ENCODE measurements at places on chromosomes 7 and 10. TPM values are rescaled to one million over a fixed set of nuclear protein-coding genes. Genes with fewer than 3 reads are reported as not detected.

Gene MOGAT3
- total RNA-seq, result not detected

DNA sequence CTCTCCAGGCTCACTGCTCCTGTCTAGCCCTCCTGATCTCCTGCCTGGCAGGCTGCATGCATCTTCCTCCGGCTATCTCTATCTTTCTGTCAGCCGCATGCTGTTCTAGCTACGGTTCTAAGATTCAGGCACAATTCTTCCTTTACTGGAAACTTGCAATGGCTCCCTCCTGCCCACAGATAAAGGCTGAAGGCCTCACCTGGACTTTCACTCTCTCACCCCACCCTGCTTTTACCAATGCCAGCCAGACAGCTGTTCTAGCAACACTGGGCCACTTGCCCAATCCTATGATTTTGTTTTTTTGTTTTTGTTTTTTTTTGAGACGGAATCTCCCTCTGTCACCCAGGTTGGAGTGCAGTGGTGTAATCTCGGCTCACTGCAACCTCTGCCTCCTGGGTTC lies 38.3 kb downstream of the BEND7 start:
- no peak for DNase-seq

GRCh38 chr7:156435486-156436231 lies 204.9 kb upstream of the RNF32 start:
- no peak for DNase-seq

GRCh38 chr10:74078037-74078436 lies 72.6 kb downstream of the AP3M1 start:
- DNase-seq, result peak; percentile 27

Gene ANKRD1
- not detected for total RNA-seq

- DNase-seq, result no peak
Measured at GRCh38 chr7:45118292-45118691, 6.8 kb upstream of the TBRG4 start.

GRCh38 chr7:55438085-55438756 lies 73.1 kb downstream of the LANCL2 start:
- DNase-seq, result no peak

Gene SEMA3C
- total RNA-seq, result not detected

DNA sequence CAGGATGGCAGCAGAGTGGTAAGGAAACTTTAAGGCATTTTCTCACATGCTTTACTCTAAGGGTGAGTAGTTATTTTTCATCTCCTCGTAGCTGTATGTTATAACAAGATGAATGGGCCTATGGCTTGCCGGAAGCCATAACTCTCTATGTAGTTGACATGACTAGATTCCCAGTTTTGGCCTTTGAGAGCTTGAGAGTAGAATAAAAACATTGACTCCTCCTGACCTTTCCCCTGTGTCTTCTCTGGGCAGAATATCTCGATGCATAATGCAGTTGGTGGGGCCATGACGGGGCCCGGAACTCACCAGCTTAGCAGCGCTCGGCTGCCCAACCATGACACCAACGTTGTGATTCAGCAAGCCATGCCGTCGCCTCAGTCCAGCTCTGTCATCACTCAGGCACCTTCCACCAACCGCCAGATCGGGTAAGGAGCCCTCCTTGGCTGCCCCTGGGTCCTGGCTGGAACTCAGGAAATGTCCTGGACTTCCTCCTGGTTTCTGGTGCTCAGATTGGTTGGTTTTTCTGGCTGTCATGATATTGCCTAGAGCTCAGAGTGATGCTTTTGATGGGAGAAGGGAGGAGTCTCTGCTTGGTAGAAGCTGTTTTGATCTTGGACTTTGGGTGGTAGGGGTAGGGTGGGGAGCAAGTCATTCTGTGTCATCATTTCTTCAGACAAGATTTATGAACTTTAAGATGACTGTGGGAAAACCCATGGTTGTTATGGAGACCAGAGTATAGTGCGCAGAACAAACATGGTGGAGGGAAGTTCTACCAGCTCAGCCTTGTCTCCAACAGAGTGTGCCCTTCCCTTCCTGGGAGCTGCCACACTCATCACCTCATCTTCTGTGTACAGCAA lies 158.0 kb downstream of the CREB5 start:
- no peak for DNase-seq

DNA sequence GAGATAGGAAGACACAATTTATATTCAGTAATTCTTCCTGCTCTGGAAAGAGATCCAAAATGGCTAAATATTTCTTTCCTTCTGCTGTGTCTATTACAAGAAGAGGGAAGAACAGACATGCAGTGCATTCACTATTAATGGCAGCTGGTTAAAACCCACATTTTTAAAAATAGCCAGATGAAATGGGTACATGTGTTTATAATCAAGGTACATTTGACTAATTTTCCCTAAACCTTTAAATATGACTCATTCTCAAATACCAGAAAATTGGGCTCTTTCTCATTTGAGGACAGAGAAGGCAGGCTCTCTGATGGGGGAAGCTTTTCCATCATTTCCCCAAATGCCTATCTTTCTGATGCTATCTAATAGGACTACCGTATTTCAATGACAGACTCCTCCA lies 215.7 kb upstream of the HABP2 start:
- DNase-seq, result no peak

GRCh38 chr7:93218997-93219827 lies 7.1 kb downstream of the HEPACAM2 start:
- no peak for DNase-seq

Gene ZNF365
- not detected for total RNA-seq

GRCh38 chr10:72303424-72304128 lies 29.9 kb downstream of the DDIT4 start:
- no peak for DNase-seq

DNA sequence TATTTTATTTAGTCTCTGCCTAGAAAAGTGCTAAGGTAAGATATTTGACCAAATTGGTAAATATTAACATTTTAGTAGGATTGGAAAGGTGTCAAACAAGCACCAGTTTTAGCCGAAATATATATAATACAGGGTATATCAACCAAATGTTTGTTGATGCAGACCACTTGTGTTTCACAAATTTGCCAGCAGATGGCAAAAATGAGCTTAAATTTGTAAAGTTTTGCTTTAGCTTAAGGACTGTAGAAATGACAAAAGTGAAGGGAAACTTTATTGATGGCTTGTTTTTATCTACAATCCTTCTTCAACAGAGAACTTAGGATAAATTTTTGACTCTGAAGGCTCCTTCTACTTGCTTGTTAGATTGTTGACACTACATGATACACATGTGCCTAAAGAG lies 4.8 kb upstream of the POLR1F start:
- no peak for DNase-seq

GRCh38 chr10:113115556-113115955 lies 165.5 kb downstream of the TCF7L2 start:
- DNase-seq, result no peak

DNA sequence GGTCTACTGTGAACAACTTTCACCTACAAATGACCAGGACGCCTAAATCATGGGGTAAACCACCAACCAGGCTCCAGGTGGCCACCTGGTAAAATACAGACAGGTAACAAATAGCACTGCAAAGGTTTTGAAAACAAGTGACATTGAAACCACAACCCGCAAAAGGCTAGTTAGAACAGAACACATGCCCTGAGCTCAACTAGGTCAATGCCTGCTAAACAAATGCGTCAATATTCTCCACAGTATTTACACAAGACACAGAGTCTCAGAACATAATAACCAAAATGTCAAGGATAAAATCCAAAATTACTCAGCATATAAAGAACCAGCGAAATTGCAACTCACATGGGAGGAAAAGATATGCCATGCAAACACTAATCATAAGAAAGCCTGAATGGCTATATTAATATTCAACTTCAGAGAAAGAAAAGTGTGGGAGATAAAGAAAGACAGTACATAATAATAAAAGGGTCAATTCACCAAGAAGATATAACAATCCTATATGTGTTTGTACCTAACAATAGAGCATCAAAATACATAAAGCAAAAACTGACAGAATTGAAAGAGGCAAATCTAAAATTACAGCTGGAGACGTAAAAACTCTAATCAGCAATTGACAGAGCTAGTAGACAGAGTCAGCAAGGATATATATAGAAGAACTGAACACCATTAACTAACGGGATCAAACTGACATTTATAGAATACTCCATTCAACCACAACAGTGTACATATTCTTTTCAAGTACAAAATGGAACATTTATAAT lies 47.6 kb downstream of the SMURF1 start:
- DNase-seq, result no peak

DNA sequence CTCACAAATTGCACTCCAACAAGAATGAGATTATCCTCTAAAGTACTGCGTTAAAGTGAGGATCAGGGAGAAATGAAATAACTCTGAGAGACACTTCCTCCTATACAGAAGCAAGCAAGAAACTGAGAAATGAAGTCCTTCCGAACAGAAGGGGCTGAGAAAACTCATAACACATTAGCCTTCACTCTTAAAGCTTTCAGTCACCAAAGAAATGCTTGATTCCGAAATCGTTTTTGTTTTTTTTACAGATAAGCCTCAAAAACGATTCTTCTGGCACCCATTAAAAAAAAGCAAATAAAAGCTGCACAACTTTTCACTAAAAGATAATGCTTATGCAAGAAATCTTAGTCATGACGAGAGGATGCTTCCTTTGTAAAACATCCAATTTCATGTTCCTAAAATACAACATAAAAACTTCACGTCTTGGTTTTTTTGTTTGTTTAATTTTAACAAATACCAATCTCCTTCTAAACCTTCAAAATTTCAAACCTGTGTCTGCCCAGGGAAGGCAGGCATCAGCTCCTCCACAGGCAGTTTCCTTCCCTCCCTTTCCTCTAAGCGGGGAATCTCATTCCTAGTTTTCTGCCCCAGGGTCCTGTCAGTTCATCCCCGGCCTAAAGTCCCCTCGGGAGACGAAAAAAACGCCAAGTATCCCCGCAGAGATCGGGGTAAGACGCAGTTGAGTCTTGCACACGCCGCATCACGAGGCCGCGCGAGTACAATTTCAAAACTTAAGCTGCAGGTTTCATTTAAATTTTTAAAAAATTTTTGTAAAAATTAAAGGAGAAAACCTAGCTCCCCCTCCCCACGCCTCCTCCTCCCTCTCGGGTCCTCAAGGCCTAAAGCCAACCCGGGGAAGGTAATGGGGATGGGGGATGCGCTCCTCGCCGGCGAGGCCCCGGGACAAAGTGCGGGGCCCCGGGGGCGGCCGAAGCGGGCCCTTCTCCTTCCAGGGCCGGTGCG lies 1.1 kb downstream of the BAZ1B start:
- no peak for DNase-seq

- no peak for DNase-seq
Measured at GRCh38 chr10:60877061-60877776, 66.8 kb downstream of the RHOBTB1 start.

Gene FGL2
- not detected for total RNA-seq

DNA sequence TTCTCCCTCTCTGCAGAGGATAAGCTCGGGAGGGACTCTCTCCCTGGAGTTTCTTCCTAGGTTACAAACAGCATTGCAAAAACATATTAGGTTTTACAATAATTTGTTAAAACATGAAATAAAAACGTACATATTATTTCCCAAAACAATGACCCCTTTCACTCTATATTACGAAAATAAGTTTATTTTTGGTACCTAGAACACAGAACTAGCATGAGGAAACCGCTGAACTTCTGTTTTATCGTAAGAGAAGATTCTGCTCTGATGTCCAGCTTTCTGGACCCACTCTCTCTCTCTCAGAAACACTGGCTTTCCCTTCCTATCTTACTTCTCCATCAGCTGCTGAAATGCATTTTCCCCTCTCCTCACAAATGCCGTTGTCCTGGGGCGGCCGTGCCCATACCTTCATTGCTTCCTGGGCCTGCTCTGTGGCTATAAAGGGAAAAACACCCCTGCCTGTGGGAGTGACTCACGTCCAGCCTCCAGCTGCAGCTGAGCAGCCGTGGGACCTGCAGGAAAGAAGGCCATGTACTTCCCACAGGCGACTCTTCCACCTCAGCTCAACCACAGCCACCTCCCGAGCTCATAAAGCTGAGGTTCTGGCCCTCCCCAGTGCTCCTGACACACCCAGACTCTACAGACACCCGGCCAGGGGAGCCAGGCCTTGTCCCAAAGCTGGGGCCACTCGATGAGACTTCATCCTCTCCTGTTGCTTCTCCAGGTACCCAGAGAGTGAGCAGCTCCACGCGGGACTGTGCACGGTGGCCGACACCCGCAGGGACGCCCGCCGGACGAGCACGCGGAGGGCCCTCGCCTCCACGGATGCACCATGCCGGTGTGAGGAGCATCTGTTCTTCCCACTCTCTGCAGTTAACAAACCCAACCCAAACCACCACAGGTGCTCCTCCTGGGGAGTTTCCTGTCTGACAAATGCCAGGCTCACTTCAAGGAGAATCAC lies 3.1 kb downstream of the GPER1 start:
- no peak for DNase-seq

DNA sequence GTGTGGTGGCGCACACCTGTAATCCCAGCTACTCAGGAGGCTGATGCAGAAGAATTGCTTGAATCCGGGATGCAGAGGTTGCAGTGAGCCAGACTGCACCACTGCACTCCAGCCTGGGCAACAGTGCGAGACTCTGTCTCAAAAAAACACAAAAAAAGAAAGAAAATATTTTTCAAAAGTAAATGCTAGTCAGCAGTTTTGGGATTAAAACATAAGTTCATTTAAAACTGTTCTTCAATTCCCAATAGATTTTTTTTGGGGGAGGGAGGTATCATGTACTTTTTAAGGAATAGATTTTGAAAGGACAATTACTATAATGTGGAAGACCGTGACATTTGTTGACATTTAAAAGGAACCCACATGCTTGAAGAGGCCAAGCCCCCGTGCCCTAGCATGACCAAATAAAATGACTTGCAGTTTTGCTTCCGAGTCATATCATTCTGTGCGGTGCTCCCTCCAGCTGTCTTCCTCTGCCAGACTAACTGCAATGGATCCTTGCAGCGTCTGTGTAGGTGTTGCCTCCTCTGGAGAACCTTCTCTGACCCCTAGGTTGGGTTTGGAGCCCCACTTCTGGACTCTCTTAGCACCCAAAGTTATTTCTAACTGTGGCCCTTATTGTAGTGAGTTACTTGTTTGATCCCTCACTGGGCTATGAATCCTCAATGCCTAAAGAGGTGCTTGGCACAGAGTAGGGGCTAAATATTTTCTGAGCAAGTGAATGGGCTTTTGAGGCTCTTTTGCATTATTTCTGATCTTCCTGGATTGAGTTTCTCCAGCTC lies 17.4 kb upstream of the HPS1 start:
- DNase-seq, result no peak

- DNase-seq, result no peak
Measured at GRCh38 chr10:130968964-130969363, 342.6 kb downstream of the TCERG1L start.

- no peak for DNase-seq
Measured at GRCh38 chr10:80498078-80498832, 39.4 kb upstream of the SH2D4B start.

Gene NFE2L3
- 13.0 TPM for total RNA-seq

- no peak for DNase-seq
Measured at GRCh38 chr7:84510505-84510904, 315.9 kb upstream of the SEMA3A start.

Gene NOBOX
- total RNA-seq, result not detected

Gene MDFIC
- 41.0 TPM for total RNA-seq

GRCh38 chr7:17558558-17559332 lies 260.3 kb downstream of the AHR start:
- DNase-seq, result no peak

- DNase-seq, result no peak
Measured at GRCh38 chr7:151896486-151896885, 19.6 kb upstream of the PRKAG2 start.

- no peak for DNase-seq
Measured at GRCh38 chr7:26492816-26493215, 201.2 kb downstream of the SNX10 start.

GRCh38 chr10:76305930-76306615 lies 874.6 kb downstream of the LRMDA start:
- DNase-seq, result no peak
